Activated gamma-delta T cell treated with anti-CD3 and anti-CD28 coated beads, Interleukin-2, amount 50 U/mL, for 16 hours (primary cell): ENCODE measurements at places on chromosomes 5 and 9.

DNA sequence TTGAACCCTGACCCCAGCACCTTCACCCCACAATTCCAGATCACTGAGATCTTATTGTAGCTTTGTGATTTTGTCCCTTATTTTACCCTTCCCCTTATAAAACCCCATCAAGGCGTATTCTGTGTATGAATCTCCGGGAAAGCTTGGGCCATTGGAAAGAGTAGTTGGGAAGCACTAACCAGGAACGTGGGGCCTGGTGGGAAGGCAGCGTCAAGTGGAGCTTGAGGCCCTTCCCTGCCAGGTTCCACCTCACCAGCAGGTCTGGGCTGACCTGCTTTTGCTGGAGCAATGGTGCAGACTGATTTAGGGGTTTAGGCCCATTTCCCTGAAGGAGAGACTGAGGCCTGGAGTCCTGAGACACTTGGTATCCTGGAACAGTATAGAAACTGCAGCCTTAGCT is 9.3 kb downstream of the PHF2 start:
- no peak for DNase-seq

DNA sequence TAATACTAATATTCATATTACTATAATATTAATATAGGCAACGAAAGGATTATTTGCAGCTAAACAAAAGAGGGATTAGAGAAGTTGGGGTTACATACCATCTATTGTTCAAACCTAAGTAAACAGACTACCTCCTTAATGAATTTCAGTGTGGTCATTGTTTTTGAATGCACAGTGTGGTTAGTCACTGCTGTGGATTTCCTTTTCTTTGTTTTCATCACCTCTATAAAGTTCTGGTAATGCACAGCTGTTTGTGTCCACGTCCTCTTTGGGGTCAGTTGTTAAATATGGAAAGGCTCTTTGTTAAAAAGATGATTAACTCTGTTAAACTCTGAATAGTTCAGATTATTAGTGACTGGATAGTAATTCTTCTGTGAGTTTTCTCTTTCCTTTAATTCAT is 233.6 kb downstream of the MAST4 start:
- DNase-seq = no peak

GRCh38 chr5:149408252-149409099 is 29.4 kb upstream of the IL17B start:
- DNase-seq = no peak

- DNase-seq = no peak
These were observed 54.8 kb upstream of the PAM start for GRCh38 chr5:102700120-102700831.

DNA sequence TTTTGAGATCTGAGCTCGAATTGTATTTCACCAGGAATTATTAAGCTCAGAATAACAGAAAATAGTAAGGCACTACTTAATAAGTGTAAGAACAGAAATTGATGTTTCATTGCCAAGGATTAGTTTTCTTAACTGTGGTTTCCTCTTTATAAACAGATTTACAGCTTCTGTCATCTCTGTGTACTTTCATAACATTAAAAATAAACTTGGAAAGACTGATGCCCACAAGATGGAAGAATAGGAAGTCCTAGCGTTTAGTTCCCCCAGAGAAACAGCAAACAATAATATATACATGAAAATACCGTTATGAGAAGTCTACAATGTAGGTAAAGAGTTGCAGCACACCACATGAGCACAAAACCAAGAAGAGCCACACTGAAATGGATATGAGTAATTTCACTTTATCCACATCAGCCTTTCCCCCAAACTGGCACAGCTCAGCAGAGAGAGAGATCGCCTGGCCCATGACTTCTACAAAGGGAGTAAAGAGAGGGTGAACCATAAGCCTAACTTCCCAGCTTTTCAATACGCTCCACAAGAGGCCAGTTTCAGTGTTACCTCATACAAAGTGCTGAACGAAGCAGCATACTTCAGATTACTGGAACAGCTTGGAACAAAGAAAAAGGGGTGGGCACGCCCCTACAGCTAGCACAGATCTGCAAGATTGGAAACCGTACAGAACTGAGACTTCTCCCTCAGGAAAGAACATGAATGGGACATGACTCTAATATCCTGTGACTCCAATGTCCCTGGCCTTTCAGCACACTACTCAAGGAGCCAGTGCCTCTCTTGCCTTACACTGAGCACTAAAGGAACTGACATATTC is 75.4 kb downstream of the EMB start:
- no peak for DNase-seq

- DNase-seq = no peak
These were observed 51.2 kb downstream of the STRBP start for GRCh38 chr9:123217128-123217654.

- no peak for DNase-seq
These were observed 57.4 kb upstream of the JAK2 start for GRCh38 chr9:4927701-4928100.

DNA sequence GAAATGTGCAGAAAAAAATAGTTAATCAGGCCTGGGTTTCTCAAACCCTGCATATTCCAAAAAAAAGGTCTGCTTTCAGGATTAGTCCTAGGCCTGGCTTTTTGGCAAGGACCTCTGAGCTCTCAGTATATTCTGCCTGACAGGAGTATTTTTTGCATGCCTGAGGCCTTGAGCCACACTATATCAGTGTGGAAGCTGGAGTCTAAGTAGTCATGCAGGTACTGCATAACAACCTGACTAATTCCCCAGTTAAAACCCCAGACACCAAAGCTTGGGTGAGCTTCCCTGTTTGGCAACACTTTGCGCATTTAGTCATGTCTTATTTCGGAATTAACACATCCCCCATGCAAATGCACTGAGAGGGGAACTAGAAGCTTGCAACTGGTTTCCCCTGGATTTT is 359.5 kb downstream of the CETN3 start:
- DNase-seq = no peak

DNA sequence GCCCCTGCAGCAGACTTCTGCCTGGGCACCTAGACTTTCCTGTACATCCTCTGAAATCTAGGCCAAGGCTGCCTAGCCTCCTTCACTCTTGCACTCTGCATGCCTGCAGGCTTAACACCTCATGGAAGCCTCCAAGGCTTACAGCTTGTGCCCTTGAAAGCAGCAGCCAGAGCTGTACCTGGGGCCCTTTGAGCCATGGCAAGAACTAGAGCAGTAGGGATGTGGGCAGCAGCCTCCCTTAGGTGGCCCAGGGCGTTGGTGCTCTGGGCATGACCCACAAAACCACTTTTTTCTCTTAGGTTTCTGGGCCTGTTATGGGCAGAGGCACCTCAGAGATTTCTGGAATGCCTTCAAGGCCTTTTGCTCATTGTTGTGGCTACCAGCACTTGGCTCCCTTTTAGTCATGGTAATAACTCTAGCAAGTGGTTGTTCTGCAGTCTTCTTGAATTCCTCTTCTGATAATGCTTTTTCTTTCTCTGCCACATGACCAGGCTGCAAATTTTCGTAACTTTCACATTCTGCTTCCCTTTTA is 606.2 kb downstream of the TLE4 start:
- DNase-seq = no peak

- DNase-seq = no peak
These were observed 15.9 kb downstream of the SRD5A1 start for GRCh38 chr5:6649186-6649585.

GRCh38 chr9:16622541-16622940 is 247.9 kb downstream of the BNC2 start:
- DNase-seq = no peak

DNA sequence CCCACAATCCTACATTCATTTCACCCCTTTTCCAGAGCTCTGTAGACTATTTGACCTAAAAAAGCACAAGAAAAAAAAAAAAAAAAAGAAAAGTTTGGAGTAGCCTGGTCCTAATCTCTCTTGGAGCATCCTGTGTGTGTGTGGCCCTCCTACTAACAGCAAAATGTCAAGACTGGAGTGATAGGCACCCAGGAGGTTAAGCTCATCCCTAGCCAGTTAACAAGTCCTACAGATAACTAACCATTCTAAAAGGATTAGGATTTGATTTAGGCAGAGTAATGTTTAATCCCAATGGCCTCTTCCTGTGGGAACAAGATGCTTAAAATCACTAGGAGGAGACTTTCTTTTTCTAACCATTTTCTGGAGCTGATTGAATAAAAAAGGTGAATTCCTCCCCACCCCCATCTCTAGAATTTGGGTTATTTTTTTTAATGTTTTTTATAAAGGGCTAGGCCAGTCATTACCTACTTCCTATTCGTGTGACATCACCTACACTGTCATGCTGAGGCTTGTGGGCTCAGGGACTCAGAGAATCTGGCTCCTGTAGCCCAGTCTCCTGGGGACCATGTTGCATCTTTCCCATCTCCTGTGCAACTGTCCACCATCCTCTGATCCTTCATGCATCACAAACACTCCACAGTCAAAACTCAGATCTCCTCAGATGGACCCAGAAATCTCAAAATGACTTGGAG is 43.2 kb upstream of the NR3C1 start:
- DNase-seq = no peak

DNA sequence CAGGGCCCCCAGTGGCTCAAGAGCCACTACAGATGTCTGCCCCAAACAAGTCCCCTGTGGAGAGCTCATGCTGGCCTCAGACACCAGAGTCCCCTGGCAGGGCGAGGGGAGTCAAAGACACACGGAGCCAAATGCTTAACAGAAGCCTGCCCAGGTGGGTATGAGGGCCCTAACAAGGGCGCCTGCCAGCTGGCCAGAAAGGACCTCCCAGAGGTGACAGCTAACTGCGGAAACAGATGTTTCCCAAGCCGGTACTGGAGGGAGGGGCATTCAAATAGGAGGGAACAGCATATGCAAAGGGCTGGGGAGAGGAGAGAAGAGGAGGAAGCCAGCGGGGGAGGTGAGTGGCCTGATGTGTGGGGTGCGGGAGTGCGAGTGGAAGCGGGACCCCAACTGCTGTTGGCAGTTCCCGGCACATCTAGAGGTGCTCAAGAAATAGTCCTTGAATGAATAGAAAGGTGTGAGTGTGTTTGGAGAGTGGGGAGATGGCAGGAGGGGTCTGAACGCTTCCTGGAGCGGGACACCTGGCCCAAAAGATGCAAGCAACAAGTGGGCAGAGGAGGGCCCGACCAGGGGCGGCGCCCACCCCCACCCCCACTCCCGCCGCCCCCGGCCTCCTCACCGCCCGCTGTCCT is 824 bp downstream of the MXD3 start:
- DNase-seq = no peak

- DNase-seq = no peak
These were observed 294.3 kb downstream of the TLE1 start for GRCh38 chr9:81394881-81395675.

- no peak for DNase-seq
These were observed 147.7 kb downstream of the DCP2 start for GRCh38 chr5:113124265-113124664.

- DNase-seq = no peak
These were observed 115.5 kb upstream of the STARD4 start for GRCh38 chr5:111627862-111628261.

DNA sequence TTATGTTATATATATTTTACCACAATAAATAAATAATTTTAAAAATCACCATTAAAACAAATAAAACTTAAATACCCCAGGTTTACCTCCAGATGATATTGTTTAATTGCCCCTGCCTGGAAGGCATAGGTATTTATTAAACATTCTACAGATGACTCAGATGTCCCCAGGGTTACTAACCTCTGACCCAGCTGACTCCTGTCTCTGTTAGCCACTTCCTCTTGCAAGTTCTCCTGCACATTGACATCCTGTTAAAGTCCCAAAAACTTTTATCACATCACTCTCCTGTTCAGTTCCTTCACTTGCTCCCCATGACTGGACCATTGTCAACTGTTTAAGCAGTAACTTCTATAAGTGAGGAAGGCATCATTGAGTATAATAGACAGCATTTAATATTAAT is 37.0 kb upstream of the RAB3C start:
- no peak for DNase-seq

- DNase-seq = no peak
These were observed 322.8 kb downstream of the SLF1 start for GRCh38 chr5:94941122-94941755.

GRCh38 chr9:137534256-137535119 is 15.7 kb downstream of the PNPLA7 start:
- DNase-seq = no peak

DNA sequence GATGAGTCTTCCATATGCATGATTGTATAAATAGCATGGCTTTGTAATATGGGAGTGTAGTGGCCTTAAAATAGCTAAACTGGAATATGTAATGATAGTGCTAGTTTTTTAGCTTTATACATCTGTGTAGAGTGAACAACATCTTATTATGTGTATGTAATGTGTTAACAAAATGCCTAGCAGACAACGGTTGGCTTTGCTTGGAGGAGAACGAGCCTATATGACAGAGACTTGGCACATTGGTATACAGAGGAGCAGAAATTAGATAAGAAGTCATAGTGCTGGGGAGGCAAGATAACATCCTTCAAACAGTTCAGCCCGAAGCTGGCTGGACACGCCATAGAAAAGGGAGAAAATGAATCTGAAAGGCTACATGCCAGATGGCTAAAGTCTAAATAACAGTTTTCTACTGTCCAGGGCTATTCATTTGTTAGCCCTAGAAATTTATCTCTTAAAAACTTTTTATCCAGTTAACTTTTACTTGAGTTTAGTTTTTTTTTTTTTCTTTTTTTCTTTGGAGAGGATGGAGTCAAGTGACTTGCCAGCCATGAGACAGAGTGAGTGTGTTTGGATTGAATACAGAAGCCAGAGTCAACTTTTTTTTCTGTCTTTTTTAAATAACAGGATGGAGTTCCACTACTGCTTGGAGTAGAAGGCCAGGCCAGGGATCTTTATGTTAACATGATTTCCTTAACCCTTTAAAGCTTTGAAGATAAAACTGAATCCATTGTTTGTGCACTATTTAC is 214.4 kb upstream of the ACTBL2 start:
- DNase-seq = no peak

DNA sequence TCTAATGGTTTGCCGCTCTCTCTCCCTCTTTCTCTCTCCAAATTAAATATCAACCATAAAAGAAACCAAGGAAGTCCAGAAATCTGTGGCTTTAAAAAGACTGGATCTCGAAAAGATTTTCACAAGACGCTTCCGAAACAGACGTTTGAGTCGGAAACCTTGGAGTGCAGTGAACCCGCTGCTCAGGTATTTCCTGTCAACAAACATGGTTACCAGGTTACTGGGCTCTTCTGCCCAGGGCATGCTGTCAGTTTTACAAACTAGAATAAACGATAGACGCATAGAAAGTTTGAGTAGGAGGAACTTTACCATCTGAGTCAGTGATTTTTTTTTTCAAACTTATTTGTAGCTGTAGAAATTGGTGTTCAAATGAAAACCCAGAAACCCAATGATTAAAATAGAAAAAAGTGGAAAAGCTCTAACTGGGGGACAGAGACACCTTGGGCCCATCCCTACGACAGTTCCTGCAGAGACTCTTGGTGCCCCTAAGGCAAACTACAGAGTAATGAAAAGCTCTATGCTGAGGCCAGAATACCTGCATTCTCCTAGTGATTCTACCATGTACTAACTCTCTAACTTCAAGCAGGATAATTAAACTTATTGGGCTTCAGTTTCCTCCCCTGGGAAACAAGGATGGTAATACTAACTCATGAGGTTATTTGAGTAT is 90.0 kb downstream of the DOCK8 start:
- no peak for DNase-seq

- DNase-seq = no peak
These were observed 484.1 kb upstream of the SEMA6A start for GRCh38 chr5:117058740-117059139.

DNA sequence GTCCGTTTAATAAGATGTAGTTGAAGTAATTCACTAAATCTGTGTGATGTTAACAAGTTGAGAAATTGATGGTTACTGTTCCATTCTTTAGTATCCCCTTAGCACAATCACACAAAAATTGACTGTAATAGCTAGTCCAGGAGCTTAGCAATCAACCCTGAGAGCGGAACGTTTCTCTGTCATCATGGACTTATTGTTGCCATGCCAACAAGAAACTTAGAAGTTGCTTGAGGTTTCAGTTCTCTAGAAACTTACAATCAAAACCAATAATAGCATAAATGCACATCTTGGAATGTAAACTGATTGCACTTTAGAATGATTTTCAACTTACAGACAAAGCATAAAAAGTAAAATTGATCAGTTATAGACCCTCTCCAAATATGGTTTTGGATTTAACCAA is 125.4 kb upstream of the ANKH start:
- no peak for DNase-seq
